ENCODE measurements at places on chromosomes 3 and 15.

DNA sequence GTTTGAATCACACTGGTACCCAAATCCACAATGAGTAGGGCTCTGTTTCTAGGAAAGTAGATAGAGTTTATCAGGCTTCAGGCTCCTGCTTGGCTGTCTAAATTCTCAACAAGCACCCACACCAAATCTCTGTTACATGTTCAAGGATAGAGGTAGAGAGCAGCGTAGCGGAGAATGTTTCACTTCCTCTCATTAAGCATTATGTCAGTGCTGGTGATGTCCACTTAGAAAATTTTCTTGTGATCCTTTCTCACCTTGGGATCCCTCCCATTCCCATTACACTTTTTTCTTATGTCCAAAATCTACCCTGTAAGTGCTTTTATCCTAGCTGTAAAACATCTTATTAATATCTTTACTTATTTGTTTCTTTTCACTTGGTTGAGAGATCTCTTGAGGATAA, 34.7 kb upstream of the GCSAM start:
- DNase-seq, result no peak

DNA sequence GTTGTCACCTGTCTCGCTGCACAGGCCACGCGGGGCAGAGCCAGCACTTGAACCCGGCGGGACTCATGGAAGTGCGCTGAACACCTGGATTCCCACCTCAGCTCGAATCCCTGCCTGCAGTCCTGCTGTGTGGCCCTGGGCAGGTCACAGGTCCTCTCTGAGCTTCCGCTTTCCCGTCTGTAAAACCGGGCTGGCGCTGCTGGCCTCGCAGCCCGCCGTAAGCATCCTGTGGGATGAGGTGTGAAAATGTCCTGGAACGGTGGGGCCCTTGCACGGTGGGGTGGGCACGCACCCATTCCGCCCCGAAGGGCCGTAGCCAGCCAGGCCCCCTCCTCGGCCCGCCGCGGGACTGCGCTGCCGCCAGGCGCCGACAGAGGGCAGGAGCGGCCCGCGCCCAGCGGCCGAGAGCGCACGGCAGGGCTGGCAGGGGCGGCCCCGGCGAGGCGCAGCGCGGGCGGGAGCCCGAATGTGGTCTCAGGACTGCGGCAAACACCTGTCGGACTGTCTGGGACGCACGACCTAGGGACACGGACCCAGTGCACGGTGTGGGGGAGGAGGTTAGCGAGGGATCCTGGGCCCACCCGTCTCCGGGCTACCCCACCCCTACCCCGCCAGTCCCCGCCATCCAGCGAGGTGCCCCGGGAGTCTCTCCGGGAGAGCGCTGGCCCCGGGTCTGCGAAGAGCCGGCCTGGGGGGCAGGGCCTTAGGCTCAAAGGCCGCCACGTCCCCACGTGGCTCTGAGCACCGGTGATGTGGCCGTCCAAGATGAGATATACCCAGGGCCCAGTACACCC, 40.4 kb downstream of the DNAJB8 start:
- DNase-seq, result no peak

DNA sequence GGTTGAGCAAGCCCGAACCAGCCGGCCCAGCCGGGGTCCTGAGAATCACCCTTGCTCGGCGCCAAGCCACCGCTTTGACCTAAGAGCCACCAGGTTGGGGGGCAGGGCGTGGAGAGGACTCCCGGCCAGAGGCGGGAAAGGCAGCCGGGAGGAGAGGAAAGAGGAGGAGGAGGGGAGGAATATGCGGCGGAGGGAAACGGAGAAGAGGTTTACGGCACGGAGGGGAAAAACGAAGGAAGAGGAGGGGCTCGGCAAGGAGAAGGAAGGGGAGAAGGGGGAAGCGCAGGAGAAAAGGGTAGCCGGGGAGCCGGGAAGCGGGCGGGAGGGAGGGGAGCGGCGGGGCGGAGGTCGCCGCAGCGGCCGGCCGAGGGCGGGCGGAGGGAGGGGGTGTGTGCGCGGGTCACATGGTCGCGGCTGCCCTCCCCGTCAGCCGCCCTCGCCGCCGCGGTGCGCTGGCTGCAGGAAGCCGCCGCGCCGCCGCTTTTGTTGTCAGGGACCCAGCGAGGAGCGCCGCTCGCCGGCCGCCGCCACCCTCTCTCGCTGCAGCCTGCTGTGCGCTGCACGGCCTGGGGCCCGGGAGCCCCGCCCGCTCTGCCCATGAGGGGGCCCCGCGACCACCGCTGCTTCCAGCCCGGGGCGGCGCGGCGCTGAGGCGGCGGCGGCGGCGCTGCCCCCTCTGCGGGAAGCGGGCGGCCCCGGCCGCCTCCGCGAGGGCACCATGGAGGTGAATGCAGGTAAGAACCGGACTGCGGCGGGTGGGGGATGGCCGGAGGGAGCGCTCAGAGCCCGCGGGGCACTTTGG, at the start of gene NR1D2:
TSS of gene NR1D2 (plus strand) at position 426 of the 802 bp plus-strand sequence. CDS start at position 719, 293 bp downstream.
- peak; percentile 31 for DNase-seq

- no peak for DNase-seq
Observed at GRCh38 chr3:194640829-194641228, 7.6 kb upstream of the TMEM44 start.

GRCh38 chr3:171838218-171838720, 4.9 kb upstream of the TMEM212 start:
- peak; percentile 36 for DNase-seq

- no peak for DNase-seq
Observed at GRCh38 chr15:40766906-40767837, 2.6 kb upstream of the C15orf62 start.

GRCh38 chr15:101206176-101206591, 45.7 kb downstream of the CHSY1 start:
- DNase-seq, result no peak

DNA sequence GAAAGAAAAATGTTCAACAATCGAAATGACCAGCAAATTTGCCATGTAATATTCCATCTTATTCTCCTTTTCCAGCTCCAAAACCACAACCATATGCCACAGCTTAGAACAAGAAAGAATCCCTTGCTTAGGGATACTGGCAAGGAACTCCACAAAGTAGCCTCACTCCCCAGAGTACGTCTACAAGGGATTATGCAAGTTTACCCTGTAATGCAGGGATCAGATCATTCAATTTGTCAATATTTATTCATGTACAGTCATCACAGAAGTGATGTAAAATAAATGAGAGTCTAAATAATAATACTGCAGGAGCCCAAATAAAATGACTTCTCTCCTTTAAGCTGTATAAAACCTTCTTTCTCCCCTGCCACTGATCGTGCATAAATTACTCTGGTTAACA, 23.5 kb upstream of the MYO1E start:
- DNase-seq, result no peak

GRCh38 chr3:183536238-183536880, 19.1 kb downstream of the KLHL6 start:
- DNase-seq, result no peak

DNA sequence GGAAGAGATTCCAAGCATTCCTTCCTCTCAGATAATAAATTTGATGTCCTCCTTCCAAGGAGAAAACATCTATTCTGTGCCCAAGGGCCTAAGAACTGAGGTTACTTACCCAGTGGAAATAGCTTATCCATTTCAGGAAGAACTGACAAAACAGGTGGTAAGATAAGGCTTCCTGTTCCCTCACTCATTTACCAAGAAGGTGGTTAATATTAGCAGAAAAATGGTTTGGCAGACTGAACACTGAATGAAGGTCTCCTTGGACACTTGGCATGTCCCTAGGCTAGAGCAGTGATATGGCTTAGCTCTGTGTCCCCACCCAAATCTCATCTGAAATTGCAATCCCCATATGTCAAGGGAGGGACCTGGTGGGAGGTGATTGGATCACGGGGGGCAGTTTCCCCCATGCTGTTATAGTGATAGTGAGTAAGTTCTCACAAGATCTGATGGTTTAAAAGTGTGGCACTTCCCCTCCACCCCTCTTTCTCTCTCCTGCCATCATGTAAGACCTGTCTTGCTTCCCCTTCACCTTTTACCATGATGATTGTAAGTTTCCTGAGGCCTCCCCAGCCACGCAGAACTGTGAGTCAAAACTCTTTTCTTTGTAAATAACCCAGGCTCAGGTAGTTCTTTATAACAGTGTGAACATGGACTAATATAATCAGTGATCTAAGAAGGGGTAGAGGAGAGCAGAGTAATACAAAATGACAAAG, 127.4 kb downstream of the ST8SIA2 start:
- DNase-seq, result no peak

GRCh38 chr15:38062696-38063095, 128.3 kb downstream of the TMCO5A start:
- no peak for DNase-seq

GRCh38 chr3:185851046-185851445, 26.2 kb upstream of the IGF2BP2 start:
- no peak for DNase-seq

DNA sequence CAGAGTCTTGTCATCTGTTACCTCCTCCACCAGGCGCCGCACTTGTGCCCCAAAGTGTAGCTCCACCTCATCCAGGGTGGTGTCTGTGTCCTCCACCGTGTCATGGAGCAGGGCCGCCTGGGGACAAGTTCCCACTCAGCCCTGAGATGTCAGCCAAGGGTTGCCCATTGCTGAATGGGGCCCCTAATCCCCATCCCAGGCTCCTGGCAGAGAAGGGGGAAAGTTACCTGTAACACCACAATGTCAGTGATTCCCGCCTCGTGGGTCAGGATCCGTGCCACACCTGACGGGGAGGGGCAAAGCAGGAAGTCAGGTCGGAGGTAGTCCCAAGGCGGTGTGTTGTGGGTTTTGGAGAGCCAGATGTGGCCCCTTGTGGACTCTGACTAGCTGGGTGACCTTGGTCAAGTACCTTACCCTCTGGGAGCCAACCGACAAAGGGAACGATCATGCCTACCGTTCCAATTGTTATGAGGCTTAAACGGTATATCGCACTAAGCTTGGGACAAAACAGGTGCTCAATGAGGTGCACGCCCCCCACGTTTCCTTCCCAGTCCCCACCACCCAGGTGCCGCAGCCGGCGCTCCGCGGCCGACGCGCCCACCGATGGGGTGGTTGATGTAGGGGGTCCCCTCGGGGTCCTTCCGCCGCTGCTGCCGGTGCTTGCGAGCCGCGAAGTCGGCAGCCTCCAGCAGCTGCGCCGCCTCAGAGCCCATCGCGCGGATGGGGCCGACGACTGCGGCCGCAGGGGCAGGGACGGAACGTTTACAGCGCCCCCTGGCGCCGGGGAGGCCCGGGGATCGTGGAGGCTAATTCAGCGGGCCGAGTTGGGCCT, at the start of gene HDDC3:
TSS of gene HDDC3 (minus strand) at position 722 of the 832 bp plus-strand sequence. CDS start at position 713, 9 bp downstream.
- peak; percentile 67 for DNase-seq

DNA sequence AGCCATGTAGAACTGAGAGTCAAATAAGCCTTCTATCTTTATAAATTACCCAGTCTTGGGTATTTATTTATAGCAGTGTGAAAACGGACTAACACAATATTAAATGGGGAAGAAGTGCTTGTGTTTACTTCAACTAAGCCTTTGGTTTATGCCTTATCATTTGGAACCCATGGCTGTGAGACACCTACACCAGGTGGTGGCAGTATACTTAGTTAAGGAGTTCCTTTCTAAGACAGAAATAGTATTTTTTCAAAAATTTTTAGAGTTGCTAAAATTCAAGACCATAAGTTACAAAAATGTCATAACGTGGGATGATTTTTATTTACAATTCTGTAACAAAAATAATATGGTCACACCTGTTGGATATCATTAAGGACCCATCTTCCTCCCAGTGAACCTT, 354.5 kb upstream of the SOX14 start:
- DNase-seq, result no peak

DNA sequence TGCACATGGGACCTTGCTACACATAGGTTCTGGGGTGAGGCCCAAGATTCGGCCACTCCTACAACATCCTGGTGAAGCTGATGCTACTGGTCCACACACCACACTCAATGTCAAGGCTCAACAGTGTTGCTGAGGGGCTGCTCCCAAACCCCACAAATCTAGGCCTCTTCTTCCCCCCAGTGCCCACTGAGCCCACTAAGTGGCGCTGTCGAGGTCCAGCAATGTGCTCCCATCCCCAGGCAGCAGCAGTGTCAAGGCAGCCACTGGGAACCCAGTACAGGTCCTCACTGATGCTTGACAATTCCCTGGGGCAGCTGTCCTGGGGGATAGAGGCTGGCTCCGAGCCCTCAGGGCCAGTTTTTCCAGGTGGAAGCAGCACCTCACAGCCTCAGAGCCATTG, 21.5 kb downstream of the SCN5A start:
- DNase-seq, result no peak

- no peak for DNase-seq
Observed at GRCh38 chr3:62211675-62212429, 161.5 kb downstream of the FEZF2 start.

DNA sequence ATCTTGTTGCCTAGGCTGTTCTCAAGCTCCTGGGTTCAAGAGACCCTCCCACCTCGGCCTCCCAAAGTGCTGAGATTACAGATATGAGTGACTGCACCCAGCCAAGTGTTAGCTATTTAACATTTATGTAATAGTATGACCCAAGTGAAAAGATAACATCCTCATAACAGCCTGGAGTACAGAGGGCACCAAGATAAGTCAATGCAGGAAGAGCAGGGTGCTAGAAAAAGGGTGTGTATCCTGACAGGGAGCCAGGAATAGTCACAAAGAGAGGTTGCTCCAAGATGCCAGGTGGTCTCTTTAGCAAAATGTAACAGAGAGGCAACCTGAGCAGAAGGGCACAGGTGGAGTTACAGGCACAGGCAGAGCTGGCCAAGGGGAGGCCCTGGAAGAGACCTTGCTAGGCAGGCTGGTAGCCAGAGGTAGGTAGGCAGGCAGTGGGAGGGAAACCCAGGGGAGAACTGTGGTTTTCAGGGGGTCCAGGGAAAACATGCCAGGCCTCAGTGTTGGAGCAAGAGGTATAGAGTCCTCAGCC, 277.4 kb downstream of the ERC2 start:
- no peak for DNase-seq

DNA sequence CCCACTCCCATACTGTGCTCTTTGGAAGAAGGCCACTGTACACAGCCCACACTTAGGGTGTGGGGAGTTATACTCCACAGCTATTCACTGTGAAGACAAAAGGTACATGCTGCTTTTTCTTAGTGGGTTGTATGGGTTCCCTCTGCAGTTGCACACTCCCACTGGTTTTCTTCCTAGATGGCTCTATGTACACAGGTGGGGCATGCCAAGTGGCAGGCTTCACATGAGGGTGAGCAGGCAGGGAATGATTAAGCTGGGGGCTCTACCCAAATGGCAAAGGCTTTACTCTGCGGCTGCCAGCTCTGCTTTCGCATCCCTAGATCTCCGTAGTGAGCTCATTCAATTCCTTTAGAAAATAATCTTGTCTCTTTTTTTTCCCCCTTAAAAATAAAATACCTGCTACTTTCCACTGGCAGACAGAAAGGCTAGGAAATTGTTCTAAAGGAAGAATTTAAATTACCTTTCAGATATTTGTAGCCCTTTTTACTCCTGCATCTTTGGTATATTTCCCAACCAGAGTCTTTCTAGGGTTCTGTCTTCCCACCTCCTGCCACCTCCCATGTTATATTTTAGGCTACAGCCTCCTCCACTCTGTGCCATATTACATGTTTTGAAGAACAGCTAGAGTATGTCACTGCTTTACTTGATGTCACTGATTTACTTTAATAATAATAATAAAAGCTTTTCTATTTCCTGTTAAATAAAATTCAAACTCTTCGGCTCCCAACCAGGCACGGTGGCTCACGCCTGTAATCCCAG, 8.2 kb downstream of the LARP6 start:
- no peak for DNase-seq

- DNase-seq, result no peak
Observed at GRCh38 chr3:118938183-118938961, 96.3 kb downstream of the IGSF11 start.

GRCh38 chr3:77078279-77078678, 38.4 kb downstream of the ROBO2 start:
- DNase-seq, result no peak

- DNase-seq, result peak; percentile 76
Observed at GRCh38 chr15:101277038-101277822, at the start of gene SELENOS. Gene SELENOS (minus strand): TSS chr15:101277485. CDS start chr15:101277417, 68 bp downstream.

- DNase-seq, result no peak
Observed at GRCh38 chr15:83206526-83207008, 1.1 kb downstream of the HDGFL3 start.
